ENCODE measurements at places on chromosomes 12 and 14.
A peak's percentile ranks its signal among the peaks of the same experiment; 100 is the strongest.

- DNase-seq = peak; percentile 92
Measured at GRCh38 chr14:55721353-55721752, 141.3 kb downstream of the KTN1 start.

GRCh38 chr12:122995503-122996187 lies 15.2 kb downstream of the ARL6IP4 start:
- DNase-seq = no peak

GRCh38 chr14:54232735-54233134 lies 164.1 kb upstream of the CDKN3 start:
- no peak for DNase-seq

DNA sequence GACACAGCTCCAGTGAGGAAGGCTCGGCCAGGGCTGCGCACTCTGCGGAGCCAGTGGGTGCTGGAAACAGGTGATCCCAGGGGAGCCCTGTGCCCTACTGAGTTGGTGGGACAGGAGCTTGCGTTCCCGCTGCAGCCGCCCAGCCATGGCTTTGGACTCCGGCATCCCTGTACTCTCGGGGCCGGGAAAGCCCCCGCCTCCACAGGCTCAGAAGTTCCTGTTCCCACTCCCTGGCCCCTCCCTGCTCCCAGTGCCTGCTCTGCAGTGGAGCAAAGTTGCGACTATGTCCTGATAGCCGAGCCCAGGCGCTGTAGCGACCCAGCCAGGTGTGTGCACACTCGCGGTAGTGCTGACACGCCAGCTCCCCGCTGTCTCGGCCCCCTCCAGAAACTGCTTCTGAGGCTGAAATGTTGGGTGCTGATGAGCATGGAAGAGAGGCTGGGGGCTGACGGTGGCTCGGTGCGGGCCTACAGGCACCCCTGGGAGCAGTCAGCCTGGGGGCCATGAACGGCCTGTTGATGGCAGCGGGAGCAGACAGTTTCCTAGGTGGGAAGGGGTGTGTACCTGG lies 344.6 kb upstream of the MGAT4C start:
- no peak for DNase-seq

Measured in EL (cell line).